ENCODE measurements at places on chromosomes 7 and 10.

DNA sequence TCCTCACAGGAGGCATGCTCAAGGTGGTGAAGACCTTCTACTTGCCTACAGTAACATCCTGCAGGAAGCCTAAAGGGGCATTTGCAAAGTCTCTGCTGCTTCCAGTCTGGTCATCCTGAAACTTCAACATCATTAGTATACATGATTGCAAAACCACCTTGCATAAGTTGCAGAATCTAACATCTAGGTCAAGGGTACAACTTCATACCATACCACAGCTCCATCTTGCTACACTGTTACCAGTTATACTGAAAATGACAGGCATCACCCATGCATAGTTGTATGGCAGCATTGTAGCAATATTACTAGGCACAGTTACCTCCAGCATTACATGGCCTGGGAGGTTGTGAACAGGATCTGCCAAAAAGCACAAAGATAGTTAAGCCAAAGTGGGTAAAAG lies 13.7 kb upstream of the MACROH2A2 start:
- DNase-seq = no peak

- DNase-seq = no peak
Observed at GRCh38 chr10:26799342-26799741, 61.4 kb downstream of the ABI1 start.

GRCh38 chr7:136709876-136710275 lies 158.6 kb upstream of the CHRM2 start:
- no peak for DNase-seq

DNA sequence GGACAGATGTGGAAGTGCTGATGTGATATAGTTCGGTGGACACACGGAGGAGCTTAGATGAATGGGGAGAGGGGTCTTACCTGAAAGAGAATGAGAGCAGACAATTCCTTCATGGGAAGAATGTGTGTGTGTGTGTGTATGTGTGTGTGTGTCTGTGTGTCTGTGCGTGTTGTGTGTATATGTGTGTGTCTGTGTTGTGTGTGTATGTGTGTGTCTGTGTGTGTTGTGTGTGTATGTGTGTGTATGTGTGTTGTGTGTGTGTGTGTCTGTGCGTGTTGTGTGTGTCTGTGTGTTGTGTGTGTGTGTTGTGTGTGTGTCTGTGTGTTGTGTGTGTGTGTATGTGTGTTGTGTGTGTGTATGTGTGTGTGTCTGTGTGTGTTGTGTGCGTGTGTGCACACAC lies 104.2 kb downstream of the FAM204A start:
- DNase-seq = no peak

DNA sequence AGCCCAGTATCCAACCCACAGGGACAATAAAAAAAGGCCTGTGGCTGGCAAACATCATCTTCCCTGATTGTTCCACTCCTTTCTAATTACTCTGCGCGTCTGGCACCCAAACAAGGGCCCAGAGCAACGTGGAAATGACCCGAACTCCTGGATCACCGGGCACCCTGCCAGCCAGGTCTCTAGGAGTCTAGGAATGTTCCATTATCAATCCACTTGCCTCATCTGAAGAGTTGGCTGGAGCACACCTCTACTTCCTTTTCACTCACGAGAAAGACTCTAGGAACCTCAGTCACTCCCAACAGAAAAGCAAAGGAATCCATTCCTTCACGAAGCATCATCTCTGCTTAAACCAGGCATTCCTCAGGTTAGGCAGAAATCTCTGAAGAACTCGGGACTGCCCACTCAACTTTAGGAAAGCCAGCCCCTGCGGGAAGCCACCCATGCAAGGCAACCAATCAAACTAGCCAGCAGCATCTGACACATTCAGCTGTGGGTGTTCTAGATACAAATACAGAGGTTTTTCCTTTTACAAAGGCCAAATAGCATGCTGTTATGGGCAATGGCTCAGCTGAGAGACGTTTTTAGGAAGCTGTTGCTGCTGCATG lies 37.7 kb downstream of the ATXN7L1 start:
- peak; percentile 54 for DNase-seq

Measured in right forelimb (tissue), 1 donor.